ENCODE measurements at places on chromosomes 3 and 15.
A peak's percentile ranks its signal among the peaks of the same experiment; 100 is the strongest.

DNA sequence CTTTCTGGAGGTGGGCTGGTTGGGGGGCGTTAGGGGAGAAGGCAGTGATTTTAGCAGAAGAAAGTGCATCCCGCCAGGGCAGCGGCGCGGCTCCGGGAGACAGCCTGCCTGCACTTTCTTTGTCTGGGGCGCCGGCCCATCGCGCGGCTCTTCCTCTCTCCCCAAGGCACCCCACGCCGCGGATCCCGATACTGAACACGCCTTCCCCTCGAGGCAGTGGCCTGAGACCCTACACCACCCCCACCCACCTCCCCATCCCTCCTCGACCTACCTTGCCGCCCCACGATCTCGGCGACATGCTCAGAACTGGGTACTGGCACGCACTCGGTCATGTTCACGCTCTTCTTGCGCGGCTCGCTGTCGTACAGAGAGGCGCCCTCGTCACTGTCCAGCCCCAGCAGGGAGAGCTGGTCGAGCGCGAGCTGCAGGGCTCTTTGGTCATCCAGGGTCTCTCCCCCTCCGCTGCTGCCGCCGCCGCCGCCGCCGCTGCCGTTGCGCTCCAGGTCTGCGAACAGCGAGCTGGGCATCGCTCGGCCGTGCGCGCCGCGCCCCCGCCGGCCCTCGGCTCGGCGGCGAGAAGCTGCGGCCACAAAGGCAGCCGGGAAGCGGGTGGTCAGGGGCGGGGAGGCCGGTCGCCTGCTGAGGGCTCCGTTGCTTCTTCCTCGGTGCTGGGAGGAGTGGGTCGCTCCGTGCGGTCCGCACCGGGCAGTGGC, 483 bp downstream of the MEX3B start:
- DNase-seq: no peak

DNA sequence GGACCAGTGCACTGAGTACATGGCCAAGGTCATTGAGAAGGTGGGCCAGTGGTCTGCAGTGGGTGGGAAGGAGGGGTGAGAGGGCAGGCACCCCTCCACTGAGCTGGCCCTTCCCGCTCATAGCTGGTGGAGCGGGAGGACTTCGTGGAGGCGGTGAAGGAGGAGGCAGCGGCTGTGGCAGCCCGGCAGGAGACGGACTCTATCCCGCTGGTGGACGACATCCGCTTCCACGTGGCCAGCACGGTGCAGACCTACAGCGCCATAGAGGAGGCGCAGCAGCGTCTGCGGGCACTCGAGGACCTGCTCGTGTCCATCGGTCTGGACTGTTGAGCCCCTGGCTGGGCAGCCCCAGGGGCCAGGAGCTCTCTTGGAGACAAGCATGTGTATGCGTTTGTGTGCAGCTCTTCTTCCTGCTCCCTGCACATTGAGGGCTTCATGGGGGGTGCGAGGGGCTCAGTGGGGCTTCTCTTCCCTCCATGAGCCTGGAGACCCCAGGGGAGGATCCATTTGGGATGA, 7.5 kb downstream of the ABTB1 start:
- no peak for DNase-seq

GRCh38 chr3:134693226-134693625, 42.4 kb upstream of the KY start:
- no peak for DNase-seq

GRCh38 chr15:101089579-101090427, 162.0 kb downstream of the CHSY1 start:
- DNase-seq: peak; percentile 18

DNA sequence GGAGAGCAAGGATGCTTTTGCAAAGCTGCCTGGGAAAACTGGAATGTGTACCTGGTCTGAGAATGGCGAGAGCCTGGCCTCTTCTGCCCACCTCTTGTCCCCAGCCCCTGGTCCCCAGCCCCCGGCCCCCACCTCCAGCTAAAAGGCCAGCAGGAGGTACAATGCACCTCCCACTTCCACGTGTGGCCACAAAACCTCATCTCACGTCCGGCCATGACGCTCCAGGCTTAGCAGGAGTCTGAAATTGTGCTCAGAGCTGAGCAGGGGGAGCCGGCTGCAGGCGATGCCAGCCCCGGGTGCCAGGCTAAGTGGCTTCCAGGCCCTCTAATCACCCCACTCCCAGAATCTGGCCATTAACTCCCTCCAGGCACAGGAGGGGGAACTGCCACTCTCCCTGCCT, 83.1 kb upstream of the PRR20G start:
- no peak for DNase-seq

DNA sequence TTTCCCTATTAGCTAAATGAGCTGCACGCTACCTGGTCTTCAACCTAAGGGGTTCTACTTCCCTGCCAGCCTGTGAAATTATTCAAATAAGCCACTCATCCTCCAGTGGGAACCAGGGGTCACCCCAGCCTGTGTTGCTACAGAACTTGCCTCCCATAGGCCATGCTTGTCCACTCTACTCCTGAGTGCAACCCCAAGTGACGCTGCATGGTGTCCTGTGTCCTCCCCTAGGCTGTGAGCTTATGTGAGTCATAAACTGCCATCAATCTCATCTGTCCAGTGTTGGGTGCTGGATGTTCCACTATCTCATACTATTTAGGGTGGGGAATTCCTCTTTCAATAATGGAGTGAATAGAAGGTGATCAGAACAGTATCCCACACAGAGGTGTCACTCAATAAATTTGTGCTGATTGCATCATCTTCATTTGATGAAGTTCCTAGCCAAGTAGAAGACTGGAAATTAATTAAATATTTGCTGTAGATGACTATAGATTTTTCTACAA, 49.8 kb upstream of the SSR3 start:
- DNase-seq: no peak

- DNase-seq: no peak
Observed at GRCh38 chr3:57046101-57046765, 14.2 kb upstream of the SPATA12 start.

GRCh38 chr3:10521772-10522441, 16.5 kb upstream of the ATP2B2 start:
- no peak for DNase-seq

DNA sequence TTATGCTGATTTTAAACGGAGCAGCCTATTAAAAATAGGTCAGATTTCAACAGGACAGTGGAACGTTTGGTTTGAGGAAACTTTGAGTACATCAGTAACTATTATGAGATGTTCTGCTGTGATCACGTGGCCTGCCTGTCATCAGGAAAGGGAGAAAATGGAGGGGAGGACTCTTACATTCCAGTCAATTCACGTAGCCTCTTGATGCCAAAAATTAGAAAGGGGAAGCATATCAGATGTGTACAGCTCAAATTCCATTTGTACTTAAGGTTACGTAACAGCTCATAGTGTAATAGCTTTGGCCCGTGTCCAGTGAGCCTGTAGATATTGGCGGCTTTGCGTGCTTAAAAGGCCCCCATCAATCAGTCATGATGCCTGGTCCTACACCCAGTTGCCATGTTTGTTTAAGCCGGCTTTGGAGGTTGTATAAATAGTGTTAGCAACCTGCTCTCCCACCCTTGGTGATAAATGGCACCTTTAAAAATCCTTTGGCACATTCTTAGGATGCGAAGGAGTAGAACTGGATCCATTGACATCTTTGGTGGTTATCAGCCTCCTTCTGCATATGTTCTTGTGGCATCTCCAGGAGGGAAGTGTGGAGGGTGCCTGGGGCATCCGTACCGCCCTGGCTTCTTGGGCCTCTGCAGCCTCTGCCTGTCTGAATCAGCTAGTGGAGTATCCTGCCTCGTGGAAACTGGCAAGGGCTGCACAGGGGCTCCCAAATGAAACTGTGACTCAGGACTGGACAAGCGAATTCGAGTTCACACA, 163.9 kb downstream of the THSD4 start:
- DNase-seq: no peak

- DNase-seq: no peak
Observed at GRCh38 chr15:81887912-81888311, 157.9 kb downstream of the MEX3B start.

DNA sequence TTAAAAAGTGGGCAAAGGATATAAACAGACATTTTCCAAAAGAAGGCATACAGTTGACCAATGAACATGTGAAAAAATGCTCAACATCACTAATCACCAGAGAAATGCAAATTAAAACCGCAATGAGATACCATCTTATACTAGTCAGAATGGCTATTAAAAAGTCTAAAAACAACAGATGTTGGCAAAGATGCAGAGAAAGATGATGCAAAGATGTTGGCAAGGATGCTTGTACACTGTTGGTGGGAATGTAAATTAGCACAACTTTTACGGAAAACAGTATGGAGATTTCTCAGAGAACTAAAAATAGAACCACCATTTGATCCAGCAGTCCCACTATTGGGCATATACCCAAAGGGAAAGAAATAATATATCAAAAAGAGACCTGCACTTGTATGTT, 53.5 kb downstream of the TLNRD1 start:
- DNase-seq: no peak

GRCh38 chr3:52453496-52454249, at the start of gene TNNC1:
Gene TNNC1, minus strand, starts transcription at chr3:52454041. Its CDS starts 26 bp downstream, at chr3:52454015.
- DNase-seq: no peak

DNA sequence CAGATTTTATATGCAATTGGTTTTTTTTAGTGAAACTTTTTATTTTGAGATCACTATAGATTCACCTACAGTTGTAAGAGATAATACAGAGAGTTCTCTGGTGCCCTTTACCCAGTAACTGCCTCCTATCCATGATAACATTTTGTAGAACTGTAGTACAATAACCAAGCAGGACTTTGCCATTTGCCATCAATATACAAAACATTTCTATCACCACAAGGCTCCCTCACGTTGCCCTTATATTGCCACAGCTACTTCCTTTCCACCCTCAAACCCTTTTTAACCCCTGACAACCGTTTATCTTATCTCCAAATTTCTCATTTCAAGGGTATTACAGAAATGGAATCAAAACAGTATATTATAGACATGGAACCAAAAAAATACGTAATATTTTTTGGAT, 130.7 kb upstream of the GOLGA6L4 start:
- DNase-seq: no peak

DNA sequence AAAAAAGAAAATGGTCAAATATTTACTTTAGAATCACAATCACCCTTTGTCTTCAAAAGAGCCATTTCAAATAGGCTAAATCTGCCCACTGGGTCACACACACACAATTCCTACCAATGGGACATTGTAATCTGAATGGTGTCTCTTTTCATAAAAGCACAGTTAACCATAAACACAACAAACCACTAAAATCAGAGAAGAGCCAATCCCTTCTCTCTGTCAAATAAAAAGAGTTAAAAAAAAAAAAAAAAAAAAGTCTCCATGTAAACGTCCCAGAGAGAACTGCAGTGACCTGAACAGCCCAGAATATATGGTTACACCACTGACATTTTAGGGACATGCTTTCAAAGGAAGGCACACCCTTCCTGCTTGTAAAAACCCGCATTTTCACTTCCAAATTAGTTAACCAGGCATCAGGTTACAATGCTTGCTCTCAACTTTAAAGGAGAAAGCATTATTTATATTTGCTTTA, 63.7 kb downstream of the PRICKLE2 start:
- DNase-seq: no peak

- DNase-seq: no peak
Observed at GRCh38 chr3:135690664-135691063, 274.9 kb upstream of the PPP2R3A start.

GRCh38 chr15:51025454-51025846, 69.3 kb downstream of the TNFAIP8L3 start:
- DNase-seq: no peak

- DNase-seq: no peak
Observed at GRCh38 chr3:143769616-143770015, 78.7 kb downstream of the SLC9A9 start.

DNA sequence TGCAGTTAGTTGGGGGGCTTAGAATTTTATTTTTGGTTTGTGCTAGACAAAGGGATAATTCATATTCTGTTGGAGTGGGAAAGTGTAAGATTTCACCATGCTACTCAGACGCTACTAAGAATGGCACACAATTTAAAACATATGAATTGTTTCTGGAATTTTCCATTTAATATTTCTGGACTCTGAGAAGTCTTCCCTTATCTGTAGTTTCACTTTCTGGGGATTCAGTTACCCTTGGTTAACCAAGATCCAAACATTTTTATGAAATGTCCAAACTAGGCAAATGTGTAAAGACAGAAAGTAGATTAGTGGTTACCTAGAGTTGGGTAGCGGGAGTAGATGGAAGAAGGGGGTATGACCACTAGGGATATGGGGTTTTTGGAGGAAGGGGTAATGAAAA, 53.1 kb downstream of the TCF12 start:
- DNase-seq: no peak

DNA sequence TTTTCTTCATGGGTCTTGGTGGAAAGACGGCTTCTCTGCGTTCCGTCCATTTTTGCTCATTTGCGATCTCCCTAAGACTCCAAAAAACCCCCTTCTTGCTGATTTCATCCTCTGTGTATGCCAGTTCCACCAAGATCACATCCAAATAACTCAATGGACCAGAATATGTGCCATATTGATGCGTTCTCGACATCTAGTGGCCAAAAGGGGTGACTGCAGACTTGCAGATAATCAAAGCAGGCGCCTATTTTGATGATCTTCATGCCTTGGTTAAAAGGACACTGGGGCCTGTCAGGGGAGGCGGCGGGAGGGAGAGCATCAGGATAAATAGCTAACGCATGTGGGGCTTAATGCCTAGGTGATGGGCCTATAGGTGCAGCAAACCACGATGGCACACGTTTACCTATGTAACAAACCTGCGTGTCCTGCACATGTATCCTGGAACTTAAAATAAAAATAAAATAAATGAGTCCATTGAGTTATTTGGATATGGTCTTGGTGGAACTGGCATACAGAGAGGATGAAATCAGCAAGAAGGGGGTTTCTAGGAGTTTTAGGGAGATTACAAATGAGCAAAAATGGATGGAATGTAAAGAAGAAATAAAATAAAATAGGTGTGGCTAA, 104.2 kb upstream of the RAD18 start:
- DNase-seq: peak; percentile 57

DNA sequence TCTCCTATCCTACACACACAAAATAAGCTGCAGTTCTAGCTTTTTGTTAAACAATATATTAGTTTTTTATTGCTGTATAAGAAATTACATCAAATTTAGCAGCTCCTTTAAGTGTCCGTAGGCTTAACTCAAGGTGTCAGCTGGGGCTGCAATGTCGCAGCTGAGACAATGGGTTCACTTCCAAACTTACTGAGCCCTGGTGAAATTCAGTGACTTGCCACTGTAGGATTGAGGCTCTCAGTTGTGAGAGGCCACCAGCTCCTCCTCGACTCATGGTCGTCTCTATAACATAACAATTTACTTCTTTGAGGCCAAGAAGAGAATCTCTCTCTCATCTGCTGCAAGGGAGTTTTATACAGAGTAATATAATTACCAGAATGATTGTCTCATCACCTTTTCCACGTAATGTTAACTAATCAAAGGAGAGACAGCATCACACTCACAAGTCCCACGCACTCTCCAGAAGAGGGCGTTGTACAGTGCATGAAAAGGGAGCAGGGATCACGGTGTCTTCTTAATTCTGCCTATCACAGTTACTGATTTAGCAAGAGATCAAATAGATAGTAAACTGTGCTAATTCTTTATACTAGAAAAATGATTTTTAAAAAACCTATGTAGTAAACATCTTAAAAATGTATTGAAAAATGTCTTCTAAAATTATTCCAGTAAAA, 735.6 kb upstream of the GBE1 start:
- no peak for DNase-seq
